A172 (cell line): ENCODE measurements at places on chromosomes 4 and X. TPM values are rescaled to one million over a fixed set of nuclear protein-coding genes. Genes with fewer than 3 reads are reported as not detected.

- no peak for DNase-seq
Measured at GRCh38 chr4:101355246-101355645, 7.9 kb upstream of the PPP3CA start.

DNA sequence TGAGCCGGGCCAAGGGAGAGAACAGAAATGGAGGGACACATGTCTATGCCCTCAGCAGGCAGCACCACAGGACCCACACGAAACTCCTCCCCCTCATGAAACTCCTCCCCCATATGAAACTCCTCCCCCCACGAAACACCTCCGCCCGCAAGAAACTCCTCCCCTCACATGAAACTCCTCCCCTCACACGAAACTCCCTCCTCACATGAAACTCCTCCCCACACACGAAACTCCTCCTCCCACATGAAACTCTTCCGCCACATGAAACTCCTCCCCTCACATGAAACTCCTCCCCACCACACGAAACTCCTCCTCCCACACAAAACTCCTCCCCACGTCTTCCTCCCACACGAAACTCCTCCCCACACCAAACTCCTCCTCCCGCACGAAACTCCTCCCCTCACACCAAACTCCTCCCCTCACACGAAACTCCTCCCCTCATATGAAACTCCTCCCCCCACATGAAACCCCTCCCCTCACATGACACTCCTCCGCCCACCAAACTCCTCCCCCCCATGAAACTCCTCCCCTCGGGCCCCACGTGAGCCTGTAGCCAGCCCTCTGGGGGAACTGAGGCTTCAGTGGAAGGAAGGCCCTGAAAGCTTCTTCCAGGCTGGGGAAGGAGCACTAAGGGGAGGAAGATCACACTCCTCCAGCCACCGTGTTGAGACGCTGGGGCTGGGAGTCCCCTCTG lies 15.2 kb downstream of the ADRA2C start:
- no peak for DNase-seq

- DNase-seq: no peak
Measured at GRCh38 chrX:111164728-111165127, 68.7 kb downstream of the PAK3 start.

Gene FDCSP
- not detected in 2 replicates for total RNA-seq

Gene RAB33A
- not detected in 2 replicates for total RNA-seq

DNA sequence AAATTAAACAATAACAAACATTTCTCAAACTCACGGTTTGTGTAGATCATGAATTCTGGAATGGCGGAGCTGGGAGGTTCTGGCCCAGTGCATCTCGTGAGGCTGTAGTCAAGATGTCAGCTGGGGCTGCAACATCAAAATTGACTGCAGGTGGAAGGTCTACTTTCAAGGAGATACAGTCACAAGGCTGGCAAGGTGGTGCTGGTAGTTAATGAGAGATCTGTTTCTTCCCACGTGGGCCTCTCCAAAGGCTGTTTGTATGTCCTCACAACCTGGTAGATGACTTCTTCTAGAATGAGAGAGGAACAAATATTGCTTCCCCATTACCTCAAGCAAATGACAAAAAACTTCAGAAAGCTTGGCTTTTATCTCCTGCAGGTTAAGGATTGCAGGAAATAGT lies 8.0 kb upstream of the PRDX4 start:
- no peak for DNase-seq

- DNase-seq: peak; percentile 27
Measured at GRCh38 chr4:71009890-71010588, 16.6 kb downstream of the DCK start.

Gene GYPB
- total RNA-seq: not detected in 2 replicates

Gene NAA11
- total RNA-seq: not detected in 2 replicates

DNA sequence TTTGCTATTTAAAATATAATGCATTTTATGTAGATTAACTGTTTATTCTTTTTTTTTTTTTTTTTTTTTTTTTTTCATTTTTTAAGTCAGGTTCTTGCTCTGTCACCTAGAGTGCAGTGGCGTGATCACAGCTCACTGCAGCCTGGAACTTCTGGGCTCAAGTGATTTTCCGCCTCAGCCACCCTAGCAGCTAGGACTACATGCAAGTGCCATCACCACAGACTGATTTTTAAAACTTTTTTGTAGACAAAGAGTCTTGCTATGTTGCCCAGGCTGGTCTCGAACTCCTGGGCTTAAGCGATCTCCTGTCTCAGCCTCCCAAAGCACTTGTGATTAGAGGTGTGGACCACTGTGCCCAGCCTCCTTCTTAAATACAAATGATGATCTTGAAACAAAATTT lies 159.9 kb downstream of the CAMK2D start:
- DNase-seq: no peak

DNA sequence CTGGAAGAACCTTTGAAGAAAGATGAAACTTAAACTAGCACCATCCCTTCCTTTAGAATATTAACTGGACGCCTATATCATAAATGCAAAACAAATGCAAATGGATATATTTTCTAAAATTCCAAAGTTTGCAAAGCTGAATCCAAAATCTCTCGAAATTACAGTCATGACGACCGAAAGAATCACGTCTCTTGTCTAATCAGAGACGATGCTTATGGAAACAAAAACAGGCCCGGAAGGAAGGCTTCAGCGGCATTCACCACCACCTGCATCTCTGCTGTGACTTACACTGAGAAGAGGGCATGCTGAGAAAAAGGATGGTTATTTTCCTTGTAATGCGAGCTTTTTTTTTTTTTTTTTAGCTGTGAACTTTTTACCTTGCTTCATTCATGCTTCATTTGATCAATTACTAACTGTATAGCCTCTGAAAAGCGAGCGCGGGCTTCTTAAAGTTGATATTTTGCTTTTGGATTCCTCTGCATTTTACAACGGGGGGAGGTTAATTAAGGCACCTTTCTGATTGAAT lies 209.3 kb downstream of the SOWAHB start:
- DNase-seq: peak; percentile 2

DNA sequence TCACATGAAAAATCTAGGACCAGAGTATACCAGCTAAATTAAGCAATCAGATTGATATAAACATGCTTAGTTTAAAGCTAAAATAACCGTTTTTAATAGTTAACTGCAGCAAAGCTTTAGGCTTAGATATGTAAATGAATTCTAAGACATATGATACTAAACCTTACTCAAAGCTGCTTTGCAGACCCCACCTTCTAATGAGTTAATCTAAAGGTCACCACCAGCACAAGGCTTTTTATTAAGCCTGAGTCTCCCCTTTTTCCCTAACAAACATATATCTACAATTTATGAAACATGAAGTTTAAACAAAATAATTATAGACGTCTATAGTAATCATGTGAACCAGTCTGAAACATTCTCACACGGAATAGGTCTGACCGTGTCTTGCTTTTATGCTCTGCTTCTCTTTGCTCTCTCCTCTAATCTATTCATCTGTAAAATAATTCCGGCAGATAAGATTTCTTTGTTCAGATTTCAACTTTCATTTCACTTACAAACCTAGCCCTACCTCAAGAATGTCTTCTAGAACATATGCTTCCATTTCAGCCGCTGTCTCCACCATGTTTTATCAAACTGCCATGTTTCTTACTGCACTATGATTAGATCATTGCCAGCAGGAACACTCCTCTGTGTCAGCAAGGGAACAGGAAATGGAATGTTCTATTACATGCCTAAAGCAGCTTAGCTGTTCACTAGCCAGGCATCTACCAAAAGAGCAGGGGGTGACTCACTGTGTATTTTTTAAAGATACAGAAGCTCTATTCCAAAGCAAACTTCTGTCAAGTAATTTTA lies 35.9 kb downstream of the ANKRD17 start:
- peak; percentile 83 for DNase-seq

DNA sequence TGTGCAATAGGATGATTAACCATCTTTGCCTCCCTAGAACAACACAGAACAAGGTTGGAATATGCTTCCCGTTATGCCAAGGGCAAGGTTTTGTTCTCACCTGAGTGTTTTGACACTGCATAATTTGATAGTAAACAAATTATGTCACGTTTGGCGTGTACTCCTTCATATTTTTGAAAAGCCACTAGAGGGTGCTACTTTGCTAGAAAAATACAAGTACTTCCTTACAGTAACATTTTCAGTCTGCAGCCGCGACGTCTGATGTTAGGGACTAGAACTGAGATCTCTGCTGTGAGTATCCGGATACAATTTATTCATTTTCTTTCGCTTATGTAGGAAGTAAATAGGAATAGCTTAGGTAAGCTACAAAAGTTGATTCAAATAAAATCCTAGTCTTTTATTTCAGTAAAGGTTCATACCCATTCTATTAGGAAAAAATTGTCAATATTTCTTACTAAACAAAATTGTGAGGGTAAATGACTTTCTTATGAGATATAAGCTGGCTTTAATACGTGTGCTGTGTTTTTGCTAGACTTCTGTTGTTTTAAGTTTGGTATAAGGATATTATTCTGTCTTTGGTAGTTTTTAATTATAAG lies 181.1 kb upstream of the WDFY3 start:
- DNase-seq: peak; percentile 55

DNA sequence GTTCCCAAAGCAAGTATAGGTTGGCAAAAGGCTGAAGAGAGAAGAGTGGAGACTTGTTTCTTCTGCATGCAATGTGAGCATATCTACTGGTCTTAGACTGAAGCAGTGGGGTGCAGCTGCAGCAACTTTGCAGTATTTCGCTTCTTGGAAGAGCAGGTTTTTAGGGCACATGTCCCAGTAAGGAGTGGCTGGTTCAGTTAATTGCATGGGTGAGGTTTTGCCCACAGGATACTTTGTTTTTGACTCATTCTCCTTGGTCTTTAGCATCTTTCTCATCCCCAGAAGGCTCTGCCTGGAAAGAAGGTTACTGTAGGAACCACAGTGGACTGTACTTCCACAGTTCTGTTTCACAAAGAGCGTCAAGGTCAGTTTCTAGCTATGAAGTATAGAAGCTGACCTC lies 68.0 kb upstream of the NR3C2 start:
- DNase-seq: no peak

DNA sequence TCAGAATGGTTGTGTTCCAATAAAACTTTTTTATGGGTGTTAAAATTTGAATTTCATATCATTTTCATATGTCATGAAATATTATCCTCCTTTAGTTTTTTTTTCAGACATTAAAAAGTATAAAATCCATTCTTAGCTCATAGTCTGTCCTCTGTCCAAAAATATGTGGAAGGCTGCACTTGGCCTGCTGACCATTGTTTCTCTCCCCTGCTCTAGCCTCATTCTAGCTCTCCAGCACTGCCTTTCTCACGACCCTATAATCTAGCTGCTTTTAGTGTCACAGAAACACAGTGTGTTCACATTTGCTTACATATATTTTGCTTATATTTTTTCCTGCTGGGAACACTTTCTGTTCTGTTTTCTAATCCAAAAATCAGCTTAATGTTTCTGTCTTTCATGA lies 165.0 kb upstream of the ANK2 start:
- no peak for DNase-seq

Gene FAAH2
- total RNA-seq: not detected in 2 replicates

Gene SSX2
- total RNA-seq: not detected in 2 replicates

DNA sequence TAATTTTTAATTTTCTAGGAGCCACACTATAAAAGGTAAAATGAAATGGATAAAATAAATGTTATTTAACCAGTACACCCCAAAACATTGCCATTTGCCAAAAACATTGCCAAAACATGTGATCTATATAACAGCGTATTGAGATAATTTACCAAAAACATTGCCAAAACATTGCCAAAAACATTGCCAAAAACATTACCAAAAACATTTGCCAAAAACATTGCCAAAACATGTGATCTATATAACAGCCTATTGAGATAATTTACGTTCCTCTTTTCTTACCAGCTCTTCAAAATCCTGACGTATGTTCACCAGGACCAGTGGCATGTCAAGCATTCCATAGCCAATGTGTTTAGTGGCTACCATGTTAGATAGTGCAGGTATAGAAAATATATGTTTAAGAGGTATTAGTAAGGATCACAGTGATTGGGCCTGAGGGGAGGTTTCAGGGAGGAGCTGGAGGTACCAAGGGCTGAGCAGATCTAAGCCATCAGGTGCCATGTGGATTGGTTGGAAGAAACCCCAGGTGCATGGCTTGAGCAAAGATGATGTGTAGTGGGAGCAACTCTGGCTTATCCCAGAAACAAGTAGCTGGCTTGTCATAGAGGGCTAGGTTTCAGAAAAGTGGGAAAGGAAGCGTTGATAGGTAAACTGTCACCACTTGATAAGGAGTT lies 42.6 kb downstream of the RAPGEF2 start:
- no peak for DNase-seq

- DNase-seq: no peak
Measured at GRCh38 chr4:86717651-86718050, 123.5 kb downstream of the PTPN13 start.

Gene SHROOM4
- total RNA-seq: not detected in 2 replicates

GRCh38 chr4:75678965-75679364 lies 5.8 kb upstream of the G3BP2 start:
- no peak for DNase-seq

Gene GALNTL6
- not detected in 2 replicates for total RNA-seq

Gene PLXNB3
- 13.8 and 14.3 TPM in 2 replicates for total RNA-seq

Gene NR0B1
- total RNA-seq: not detected in 2 replicates

Gene ALPK1
- total RNA-seq: 8.8 and 11.6 TPM in 2 replicates

DNA sequence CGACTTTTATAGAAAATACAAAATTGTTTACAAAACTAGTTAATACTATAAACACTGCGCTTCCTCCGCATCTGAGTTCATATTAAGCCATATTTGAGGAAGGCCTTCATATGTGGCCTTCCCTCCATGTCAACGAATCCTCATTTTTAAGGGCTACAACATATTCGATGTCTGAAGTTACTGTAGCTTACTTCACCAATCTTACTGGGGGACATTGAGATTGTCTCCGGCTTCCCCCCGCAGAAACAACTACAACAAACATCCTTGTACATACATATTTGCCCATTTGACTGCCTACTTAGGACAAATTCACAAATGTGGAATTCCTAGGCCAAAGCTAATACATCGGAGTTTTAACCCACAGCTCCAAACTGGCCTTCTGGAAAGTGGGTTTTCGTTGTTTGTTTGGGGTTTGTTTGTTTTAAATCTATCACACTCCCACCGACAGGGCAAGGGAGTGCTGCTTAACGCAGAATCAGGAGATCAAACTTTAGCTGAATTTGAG lies 581 bp upstream of the FAM114A1 start:
- no peak for DNase-seq

DNA sequence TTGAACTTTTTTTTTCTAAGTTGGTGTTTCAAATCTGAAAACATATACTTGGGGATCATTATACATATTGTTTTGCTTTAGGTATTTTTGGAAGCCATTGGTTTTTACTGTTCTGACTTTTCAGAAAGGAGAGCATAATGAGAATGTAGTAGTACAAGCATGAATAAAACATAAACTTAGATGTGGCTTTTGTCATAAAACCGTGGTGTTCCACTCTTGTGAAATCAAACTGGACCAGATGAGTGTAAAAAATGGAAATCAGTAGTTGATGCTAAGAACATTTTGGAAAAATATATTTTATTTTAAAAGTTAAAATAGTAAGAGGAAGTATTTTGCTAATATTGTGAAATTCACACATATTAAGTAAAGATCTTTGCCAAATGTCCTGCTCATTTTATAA lies 29.6 kb downstream of the GUCY1A1 start:
- no peak for DNase-seq
